Skeletal muscle tissue (tissue), 5 donors: ENCODE measurements at places on chromosomes 6 and 20. TPM values are rescaled to one million over a fixed set of nuclear protein-coding genes. Genes with fewer than 3 reads are reported as not detected.

CLPSL1 gene
- total RNA-seq = not detected

CALHM5 gene
- 4.2 TPM for total RNA-seq

TTK gene
- 4.2 TPM for total RNA-seq

LZTS3 gene
- 1.6 TPM for total RNA-seq

CTCFL gene
- total RNA-seq = not detected

FOXF2 gene
- 0.52 TPM for total RNA-seq

ZNF341 gene
- 1.0 TPM for total RNA-seq

HLA-DQB2 gene
- not detected for total RNA-seq

PCK1 gene
- total RNA-seq = 8.4 TPM

BEND3 gene
- 2.1 TPM for total RNA-seq

SEC23B gene
- 26.6 TPM for total RNA-seq

CDC25B gene
- total RNA-seq = 28.7 TPM

C6orf118 gene
- total RNA-seq = not detected

ARFGEF3 gene
- total RNA-seq = 1.0 TPM

MUC21 gene
- total RNA-seq = not detected

IP6K3 gene
- 13.6 TPM for total RNA-seq

CDH4 gene
- total RNA-seq = 0.52 TPM

GCNT2 gene
- 3.1 TPM for total RNA-seq

TRAPPC3L gene
- 0.52 TPM for total RNA-seq

LY6G6D gene
- total RNA-seq = not detected

SLC26A8 gene
- total RNA-seq = under 0.01 TPM

B4GALT5 gene
- 14.6 TPM for total RNA-seq

PAK5 gene
- total RNA-seq = under 0.01 TPM
